Suppressor macrophage treated with lipopolysaccharide for 4 hours (primary cell): ENCODE measurements at places on chromosomes 11 and 22.

- peak; percentile 77 for DNase-seq
These were observed 63.6 kb downstream of the FDX1 start for GRCh38 chr11:110493346-110493745.

GRCh38 chr11:20661445-20661844 is 7.9 kb upstream of the NELL1 start:
- no peak for DNase-seq

DNA sequence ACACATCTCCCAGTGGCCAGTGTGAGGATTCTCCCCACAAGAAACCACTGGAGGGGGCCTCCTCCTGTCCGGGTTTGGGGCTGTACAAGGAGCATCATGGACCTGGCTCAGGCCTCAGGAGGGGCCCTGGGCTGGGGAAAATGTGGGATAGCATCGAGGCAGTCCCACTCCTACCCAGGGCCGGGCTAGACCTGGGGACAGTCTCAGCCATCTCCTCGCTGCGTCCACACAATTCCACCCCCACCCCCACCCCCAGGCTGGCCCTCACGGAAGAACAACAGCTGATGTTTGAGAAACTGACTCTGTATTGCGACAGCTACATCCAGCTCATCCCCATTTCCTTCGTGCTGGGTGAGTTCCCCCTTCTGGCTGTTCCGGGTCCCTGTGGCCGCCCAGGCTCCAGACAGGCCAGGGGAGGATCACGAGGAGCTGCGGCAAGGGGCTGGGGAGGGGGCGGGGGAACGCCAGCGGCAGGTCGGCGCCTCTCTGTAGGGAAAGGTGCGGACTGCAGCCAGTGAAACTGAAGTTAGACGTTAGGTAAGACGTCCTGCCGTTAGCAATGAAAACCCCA is 4.8 kb downstream of the BEST1 start:
- peak; percentile 94 for DNase-seq

DNA sequence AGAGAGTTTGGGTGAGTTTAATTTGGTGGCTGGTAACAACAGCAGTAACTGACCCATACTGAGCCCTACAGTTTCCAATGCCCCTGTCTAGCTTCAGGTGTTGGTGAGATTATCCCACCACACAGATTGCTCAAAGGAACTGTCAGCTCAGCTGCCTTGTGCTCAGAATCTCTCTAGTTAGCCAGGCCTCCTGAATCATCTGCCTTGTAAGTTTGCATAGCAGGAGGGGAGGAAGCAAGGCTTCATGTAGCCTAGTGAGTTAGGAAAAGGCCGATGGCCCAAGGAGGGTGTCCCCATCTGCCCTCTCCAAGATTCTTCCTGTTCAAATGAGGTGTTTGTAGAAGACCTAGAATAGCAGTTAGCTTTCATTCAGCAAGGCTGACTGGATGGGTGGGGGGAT is 74.3 kb downstream of the MICAL2 start:
- DNase-seq, result no peak

GRCh38 chr11:68687311-68687710 is 3.0 kb downstream of the GAL start:
- no peak for DNase-seq

GRCh38 chr11:132161403-132162078 is 791.1 kb downstream of the NTM start:
- no peak for DNase-seq

GRCh38 chr11:24870048-24870447 is 373.2 kb downstream of the LUZP2 start:
- DNase-seq, result no peak

GRCh38 chr11:34339149-34340064 is 18.4 kb downstream of the ABTB2 start:
- peak; percentile 65 for DNase-seq

- DNase-seq, result no peak
These were observed 12.9 kb upstream of the OAF start for GRCh38 chr11:120197977-120198376.

GRCh38 chr11:126893796-126894195 is 106.8 kb downstream of the KIRREL3 start:
- DNase-seq, result no peak

DNA sequence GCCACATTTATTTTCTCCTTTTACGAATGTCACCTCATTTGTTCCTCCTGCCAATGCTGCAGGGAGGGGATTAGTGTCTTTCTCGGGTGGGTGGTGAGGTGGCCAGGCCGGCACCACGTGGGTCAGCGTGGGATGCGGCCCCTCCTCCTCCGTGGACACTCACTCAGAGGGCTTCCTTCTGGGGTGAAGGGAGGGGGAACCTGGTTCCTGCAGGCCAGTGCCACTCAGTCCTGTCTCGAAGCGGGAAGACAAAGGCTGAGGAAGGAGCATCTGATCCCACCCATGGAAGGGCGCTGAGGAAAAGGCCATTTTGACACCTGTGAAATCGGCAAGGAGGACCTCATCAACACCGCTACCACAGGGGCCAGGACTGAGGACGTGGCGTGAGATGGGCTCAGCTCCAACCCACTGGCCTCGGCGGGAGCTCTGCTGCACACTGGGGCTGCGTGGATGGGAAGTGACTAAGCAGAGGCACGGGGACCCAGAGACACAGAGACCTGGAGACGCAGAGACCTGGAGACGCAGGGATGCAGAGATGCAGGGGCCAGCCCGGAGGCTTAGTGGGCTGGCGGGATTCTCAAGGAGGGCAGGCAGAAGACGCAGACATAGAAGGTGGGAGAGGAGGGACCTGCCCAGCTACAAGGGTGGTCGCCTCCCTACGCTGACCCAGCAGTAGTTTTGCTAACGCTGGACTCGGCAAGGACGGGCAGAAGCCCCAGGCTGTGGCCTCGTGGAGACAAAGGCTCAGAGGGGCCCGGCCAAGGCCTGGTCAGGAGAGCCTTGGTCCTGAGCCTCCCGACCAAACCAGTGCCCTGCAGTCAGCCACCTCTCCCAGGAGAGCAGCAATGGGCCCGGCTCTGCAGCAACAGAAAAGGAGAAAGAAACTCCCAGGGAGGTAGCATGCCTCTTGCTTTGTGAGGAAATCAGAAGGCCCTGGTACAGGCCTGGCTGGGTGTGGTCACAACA is 1071.2 kb downstream of the BRD1 start:
- DNase-seq, result no peak

DNA sequence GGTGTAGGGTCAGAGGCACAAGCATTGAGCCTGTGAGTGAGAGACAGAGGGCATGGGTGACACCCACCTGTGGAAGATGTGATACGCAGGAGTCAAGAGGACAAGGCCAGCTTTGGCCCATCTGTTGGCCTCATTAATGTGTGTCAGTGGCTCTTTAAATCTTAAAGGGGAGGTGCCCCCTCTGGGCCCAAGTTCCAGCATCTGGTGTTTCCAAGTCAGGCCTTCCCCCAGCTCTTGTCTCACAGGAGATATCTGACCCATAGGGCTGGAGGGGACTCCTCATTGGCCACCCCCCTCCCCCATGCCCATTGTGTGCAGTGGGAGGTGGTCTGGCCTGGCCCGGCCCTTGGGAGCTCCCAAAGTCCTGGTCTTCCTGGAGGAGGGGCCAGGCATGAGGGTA is 8.9 kb downstream of the KCNK7 start:
- peak; percentile 37 for DNase-seq

DNA sequence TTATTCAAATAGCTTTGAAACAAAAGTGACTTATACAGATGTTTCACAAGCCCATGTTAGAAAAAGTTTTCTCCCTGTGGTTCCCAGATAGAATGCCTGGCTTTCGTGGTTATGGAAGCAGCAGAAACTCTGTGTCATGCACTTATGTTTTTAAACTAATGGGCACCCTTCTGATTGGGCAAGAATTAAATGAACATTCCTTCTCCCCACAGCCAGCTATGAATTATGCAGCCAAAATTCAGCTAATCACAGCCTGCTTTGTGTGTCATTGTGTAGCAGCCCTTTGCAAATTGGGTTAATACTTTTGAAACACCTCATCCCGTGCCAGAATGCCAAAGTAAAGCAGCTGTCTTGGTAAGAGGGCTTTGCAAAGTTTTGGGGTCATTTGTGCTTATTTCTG is 46.9 kb downstream of the PANX1 start:
- peak; percentile 30 for DNase-seq

DNA sequence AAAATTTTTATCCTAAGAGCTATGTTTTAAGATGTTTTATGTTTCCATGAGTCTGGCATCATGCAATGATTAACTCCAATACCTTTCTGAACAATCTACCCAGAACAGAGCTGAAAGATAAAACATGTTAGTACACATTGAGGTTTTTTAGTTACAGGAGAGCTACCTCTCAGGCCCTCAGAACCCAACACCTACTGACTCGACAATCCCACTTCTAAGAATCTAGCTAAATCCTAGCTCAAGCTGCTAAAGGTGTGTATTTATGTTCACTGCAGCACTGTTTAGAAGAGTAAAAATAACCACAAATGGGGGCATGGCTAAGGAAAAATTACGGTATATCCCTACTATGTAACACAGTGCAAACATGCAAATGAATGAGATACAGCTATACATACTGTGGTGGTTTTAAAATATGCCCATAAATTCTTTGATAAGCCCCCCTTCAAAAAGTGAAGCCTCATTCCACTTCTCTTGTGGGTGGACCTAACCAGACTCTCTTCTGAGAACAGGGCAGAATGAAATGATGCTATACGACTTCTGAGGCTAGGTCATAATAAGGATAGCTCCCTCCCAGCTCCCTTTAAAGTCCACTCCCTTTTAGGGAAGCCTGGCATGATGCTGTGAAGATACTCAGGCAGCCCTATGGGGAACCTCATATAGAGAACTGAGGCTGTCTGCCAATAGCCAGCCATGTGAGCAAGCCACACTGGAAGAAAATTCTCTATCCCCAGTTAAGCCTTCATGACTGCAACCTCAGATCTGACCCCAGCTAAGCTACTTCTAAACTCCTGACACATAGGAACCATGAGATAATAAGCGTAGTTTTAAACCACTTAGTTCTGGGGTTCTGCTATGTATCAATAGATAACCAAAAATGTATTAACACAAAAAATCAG is 29.5 kb downstream of the TMEM123 start:
- no peak for DNase-seq

GRCh38 chr11:8066911-8067455 is 14.0 kb upstream of the TUB start:
- DNase-seq, result no peak

DNA sequence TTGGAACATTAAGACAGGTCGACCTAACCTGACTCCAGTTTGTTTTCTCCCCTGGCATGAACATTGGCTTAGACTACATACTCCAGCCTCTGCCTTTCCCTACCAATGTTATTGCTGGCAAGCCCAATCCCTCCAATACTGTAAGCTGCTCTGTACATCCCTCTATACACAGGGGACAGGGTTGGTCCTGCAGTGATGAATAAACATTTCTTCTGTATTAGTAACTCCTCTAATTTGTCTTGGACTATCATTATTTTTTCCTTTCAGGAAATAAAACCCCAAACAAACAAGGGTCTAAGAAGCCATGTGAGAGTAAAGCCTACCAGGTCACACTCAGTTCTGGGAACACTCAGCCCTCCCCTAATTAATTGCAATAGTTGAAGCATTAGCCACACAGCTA is 35.1 kb upstream of the FJX1 start:
- DNase-seq, result no peak

GRCh38 chr11:68998390-68998911 is 14.6 kb downstream of the MRGPRF start:
- DNase-seq, result no peak

DNA sequence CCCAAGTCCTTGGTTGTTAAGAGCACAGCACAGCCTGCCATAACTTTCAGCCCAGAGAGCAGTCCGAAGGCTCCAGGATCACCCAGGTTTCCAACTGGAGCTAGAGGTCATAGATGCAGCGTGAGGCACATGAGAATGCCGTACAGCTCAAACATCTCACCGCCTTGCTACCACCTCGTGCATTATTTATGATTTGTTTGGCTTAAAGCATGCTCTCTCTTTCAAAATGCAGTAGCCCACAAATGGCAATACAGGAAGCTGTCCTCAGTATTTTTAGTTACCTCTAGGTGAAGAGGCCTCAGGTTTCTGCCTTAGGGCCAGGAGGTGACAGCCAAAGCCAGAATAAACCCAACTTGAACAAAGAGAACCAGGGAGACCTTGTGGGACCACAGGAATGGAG is 14.4 kb downstream of the SCN3B start:
- no peak for DNase-seq

GRCh38 chr11:73889536-73889935 is 12.7 kb downstream of the PAAF1 start:
- no peak for DNase-seq

- no peak for DNase-seq
These were observed 154.9 kb upstream of the MPPED2 start for GRCh38 chr11:30741039-30741550.

- DNase-seq, result no peak
These were observed 116.2 kb downstream of the KCNQ1OT1 start for GRCh38 chr11:2583605-2583958.

DNA sequence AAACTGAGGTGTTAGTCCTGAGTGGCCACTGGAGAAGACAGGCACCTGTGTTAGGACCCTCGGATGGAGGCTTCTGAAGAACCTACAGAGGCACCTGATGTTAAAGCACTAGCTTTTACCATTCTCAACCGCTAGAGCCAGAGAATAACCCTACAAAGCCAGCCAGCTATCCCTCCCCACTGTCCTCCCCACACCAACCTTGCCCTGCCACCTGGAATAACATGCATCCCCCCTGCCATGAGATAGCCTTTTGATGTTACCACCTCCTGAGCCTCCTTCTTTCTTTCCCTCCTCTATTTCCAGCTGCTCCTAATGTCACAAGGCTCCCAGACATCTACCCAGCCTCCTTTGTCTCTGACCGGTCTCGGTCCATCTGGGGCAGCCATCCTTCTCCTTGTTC is 28.1 kb downstream of the COMMD9 start:
- no peak for DNase-seq

DNA sequence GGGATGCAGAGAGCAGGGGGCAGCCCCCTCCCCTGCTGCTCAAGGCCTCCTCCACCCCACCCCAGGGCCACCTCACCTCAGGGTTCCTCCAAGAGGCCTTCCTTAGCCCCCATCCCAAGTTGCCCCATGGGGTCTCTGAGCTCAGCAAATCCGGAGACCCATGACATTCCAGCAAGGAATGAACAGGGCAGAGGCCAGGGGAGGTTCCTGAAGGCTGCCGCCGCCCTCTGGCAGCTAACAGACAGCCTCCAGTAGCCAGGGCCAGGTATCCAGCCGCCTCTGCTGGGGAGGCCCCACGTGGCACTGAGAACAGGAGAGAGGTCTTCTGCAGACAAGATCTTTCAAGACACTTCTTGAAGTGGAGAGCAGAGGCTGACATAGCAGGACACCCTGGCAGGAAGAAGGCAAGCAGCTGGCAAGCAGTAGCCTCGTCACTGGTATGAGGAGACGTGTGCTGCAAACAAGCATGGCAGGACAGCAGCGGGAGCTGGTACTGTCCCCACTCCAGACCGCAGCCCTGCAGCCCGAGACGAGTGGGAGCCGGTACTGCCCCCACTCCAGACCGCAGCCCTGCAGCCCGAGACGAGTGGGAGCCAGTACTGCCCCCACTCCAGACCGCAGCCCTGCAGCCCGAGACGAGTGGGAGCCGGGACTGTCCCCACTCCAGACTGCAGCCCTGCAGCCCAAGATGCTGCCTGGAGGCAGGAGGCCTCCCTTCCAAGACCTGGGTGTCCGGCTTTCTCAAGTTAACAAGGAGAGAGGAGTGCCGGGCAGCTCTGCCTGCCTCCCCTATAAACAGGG is 190.6 kb downstream of the IGLL1 start:
- DNase-seq, result no peak

GRCh38 chr11:20790622-20791021 is 121.2 kb downstream of the NELL1 start:
- DNase-seq, result no peak
